ENCODE measurements at places on chromosomes 6 and 20. TPM values are rescaled to one million over a fixed set of nuclear protein-coding genes. Genes with fewer than 3 reads are reported as not detected.

GRCh38 chr20:54257071-54257816 is 49.4 kb downstream of the PFDN4 start:
- H3K27ac ChIP-seq: peak overlapping the region; percentile 90
- DNase-seq: peak; percentile 81

DNA sequence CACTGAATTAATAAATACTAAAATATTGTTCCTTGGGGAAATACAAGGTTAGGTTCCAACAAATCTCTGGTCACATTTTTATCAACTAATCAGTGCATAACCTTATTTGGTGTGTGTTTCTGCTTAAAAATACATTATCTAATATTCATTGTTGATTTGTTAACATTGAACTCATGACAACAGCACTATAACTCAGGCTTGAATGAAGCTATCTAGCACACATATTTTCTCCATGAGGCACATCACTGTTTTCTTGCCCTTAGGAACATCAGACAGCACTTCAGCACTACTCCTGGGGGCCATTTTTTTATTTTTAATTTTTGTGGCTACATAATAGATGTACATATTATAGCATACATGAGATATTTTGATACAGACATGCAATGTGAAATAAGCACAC is 277.2 kb upstream of the NT5E start:
- no peak overlapping the region for H3K27ac ChIP-seq
- DNase-seq: no peak
- no peak overlapping the region for H3K4me3 ChIP-seq
- H3K27me3 ChIP-seq: no peaks in the 10 kb centered on the region
- H3K4me1 ChIP-seq: no peaks in the 10 kb centered on the region

DNA sequence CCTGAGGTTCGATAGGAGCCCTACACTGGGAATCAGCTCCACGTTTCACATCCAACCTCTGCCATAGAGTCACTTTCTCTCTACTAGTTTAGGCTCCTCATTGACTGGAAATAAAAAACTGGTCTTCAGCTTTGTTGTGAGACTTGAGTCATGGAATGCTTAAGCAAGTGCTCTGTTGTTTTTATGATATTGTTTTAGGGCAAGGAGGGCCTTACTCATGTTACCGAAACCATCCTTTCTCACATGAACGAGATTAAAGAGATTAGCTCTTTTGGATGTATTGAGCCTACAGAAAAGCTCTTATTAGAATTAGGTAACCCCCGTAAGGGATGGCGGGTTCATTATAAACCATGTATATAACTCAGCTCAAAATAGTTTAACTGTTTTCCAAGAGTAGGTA is 6.9 kb upstream of the MOCS1 start:
- H3K27ac ChIP-seq: no peak overlapping the region
- no peak overlapping the region for H3K4me3 ChIP-seq
- H3K4me1 ChIP-seq: no peaks in the 10 kb centered on the region
- H3K27me3 ChIP-seq: peaks cover 22% of the 10 kb centered on the region
- H3K36me3 ChIP-seq: no peaks in the 10 kb centered on the region

DNA sequence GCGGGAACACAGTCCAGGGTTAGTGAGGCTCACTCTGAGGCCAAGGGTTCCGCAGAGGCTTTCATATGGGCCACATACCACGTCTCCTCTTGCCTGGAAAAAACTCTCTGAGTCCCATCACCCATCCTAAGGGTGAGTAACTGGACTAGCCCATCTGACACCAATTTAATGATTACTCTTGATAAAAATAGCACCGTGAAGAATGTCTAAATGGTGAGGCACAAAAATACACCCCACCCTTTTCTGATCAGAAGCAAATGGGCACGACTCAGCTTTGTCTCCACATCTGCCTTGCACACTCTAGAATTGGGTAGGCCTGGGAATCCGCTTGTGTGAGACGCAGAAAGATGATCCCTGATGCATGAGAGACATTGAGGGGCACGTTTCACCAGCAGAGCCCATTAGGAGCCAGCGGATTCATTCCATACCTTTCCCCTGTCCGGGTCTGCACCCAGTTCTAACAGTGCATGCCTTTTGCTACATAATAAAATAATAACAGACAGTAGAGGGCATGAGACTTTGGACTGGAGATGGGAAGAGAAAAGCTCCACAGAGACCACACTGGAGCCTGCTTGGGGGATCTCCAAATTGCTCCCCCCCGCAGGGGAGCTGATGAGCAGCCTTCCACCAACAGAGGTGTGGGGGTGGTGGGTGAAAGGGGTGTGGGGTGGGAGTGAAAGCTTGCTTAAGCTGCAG is 110.0 kb upstream of the KCNK16 start:
- no peaks in the 10 kb centered on the region for H3K4me1 ChIP-seq
- H3K4me3 ChIP-seq: no peak overlapping the region
- H3K36me3 ChIP-seq: no peaks in the 10 kb centered on the region
- no peak for DNase-seq

GRCh38 chr20:61328911-61329558 is 77.0 kb downstream of the CDH4 start:
- DNase-seq: no peak
- H3K36me3 ChIP-seq: no peaks in the 10 kb centered on the region
- peaks cover 10% of the 10 kb centered on the region for H3K27me3 ChIP-seq

- DNase-seq: no peak
- no peaks in the 10 kb centered on the region for H3K27me3 ChIP-seq
- no peak overlapping the region for H3K4me3 ChIP-seq
- H3K4me1 ChIP-seq: peaks cover 9% of the 10 kb centered on the region
- no peaks in the 10 kb centered on the region for H3K36me3 ChIP-seq
- H3K27ac ChIP-seq: no peak overlapping the region
Observed at GRCh38 chr6:64062960-64063683, 427.5 kb downstream of the PHF3 start.

DNA sequence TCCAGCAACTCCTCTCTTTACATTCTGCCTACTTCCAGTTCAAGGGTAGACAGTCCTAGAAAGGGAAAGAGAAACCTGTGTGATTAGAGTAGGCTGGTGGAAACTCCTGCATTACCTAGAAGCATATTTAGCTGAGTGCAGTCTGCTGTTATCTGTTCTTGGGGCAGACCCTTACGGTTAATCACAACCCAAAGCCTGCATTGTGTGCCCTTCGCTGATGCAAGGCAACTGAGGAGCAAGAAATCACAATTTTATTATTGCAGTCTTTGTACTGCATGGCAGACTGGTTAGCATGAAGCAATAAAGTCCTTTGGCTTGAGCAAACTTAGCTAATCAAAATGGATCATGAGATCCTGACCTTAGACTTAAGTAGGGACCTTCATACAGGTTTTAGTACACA is 1.5 kb upstream of the GOPC start:
- peaks cover 40% of the 10 kb centered on the region for H3K36me3 ChIP-seq
- H3K27me3 ChIP-seq: no peaks in the 10 kb centered on the region
- no peak overlapping the region for H3K27ac ChIP-seq
- DNase-seq: no peak
- peaks cover 19% of the 10 kb centered on the region for H3K4me1 ChIP-seq

DNA sequence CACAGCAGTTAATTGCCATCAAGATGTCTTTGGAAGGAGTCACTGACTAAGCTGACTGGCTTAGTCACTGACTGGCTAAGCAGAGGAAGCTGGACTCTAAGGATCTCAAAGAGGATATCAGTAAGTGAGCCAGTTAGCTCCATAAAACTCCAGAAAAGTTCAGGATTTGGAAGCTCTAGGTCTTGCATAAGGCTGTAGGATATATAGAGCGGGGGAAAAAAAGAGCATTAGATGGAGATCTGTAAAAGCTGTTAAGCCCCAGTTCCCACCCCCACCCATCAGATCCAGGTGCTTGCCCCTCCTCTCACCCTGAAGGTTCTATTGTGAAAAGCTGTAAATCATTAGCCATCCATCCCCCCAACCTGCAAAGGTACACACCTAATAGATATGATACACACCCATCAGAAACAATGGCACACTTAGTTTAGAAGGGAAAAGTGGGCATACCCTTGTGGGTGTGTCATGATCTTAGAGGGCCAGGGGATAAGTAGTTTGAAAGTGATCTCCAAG is 32.2 kb downstream of the CARMIL1 start:
- peak overlapping the region; percentile 54 for H3K4me3 ChIP-seq

- H3K4me3 ChIP-seq: no peak overlapping the region
- no peaks in the 10 kb centered on the region for H3K27me3 ChIP-seq
- H3K4me1 ChIP-seq: peaks cover 12% of the 10 kb centered on the region
- H3K27ac ChIP-seq: no peak overlapping the region
Observed at GRCh38 chr6:138800377-138801150, 4.7 kb downstream of the ECT2L start.

GRCh38 chr6:101011186-101011585 is 130.1 kb upstream of the ASCC3 start:
- no peak overlapping the region for H3K27ac ChIP-seq
- peak; percentile 40 for DNase-seq
- no peaks in the 10 kb centered on the region for H3K36me3 ChIP-seq
- no peaks in the 10 kb centered on the region for H3K4me1 ChIP-seq

DNA sequence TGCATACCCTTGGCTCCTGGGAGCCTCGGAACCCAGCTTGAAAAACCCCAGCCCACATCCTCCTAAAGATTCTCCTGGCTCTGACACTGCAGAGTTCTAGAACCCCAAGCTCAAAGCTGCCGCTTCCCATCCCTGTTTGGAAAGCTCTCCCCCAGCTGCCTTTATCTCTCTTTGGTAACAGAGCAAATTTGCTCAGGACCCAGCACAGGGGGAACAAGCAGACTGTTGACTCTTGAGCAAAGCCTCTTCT is 38.9 kb downstream of the HNF4A start:
- peaks cover 9% of the 10 kb centered on the region for H3K36me3 ChIP-seq
- no peak overlapping the region for H3K27ac ChIP-seq
- no peaks in the 10 kb centered on the region for H3K27me3 ChIP-seq
- H3K4me3 ChIP-seq: no peak overlapping the region
- DNase-seq: no peak

DNA sequence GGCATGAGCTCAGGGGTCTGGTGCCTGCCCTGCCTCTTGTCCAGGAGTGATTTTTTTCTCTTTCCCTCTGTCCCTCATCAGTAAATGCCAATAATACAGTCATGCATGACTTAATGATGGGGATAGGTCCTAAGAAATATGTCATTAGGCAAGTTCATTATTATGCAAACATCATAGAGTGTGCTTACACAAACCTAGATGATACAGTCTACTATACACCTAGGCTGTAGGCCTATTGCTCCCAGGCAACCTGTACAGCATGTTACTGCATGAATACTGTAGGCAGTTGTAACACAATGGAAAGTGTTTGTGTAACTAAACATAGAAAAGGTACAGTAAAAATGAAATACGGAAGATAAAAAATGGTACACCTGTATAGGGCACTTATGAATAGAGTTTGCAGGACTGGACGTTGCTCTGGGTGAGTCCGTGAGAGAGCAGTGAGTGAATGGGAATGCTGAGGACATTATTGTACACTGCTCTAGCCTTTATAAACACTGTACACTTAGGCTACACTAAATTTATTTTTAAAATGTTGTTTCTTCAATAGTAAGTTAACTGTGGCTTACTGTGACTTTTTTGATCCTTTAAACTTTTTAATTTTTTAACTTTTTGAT is 22.1 kb downstream of the PBOV1 start:
- H3K4me3 ChIP-seq: no peak overlapping the region
- no peak for DNase-seq
- no peaks in the 10 kb centered on the region for H3K36me3 ChIP-seq
- H3K27me3 ChIP-seq: no peaks in the 10 kb centered on the region
- no peak overlapping the region for H3K27ac ChIP-seq

DNA sequence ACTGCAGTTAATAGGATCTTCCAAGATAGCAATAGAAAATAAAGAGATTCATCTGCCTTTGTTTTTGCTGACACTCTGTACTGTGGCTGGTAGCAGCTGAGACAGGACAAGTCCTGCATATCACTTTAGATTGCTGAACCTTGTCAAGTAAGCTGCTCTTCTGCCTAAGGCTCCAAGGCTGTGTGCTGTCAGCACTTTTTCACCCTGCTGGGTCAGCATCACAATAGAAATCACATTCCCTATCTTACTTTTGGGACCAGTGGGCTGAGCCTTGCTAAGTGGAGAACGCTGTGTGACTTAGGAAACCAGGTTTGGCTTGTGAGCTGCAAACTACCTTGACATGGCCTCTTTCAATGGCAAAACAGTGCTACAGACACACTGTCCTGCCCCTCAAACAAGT is 263.9 kb downstream of the FRK start:
- no peak for DNase-seq
- H3K4me3 ChIP-seq: no peak overlapping the region
- no peaks in the 10 kb centered on the region for H3K4me1 ChIP-seq
- H3K36me3 ChIP-seq: no peaks in the 10 kb centered on the region
- no peaks in the 10 kb centered on the region for H3K27me3 ChIP-seq
- H3K27ac ChIP-seq: no peak overlapping the region

GRCh38 chr20:38214256-38215193 is 46.0 kb downstream of the KIAA1755 start:
- H3K4me3 ChIP-seq: no peak overlapping the region
- peaks cover 16% of the 10 kb centered on the region for H3K4me1 ChIP-seq
- no peaks in the 10 kb centered on the region for H3K36me3 ChIP-seq
- no peaks in the 10 kb centered on the region for H3K27me3 ChIP-seq

DNA sequence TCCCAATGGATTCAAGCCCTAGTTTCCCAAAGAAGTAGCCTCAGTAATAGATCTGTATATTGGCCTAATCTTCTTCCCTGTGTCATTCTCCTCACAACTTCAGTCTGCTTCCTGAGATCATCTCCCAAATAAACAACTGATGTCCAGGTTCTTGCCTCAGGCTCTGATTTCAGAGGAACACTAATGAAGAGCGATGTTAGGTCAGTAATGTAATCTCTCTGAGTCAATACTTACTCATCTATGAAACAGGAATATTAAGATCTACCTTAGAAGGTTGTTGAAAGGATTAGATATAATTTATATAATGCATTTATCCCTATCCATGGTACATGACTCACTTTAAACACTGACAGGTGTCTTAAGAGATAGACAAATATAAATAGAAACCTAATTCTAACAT is 246.0 kb upstream of the FLRT3 start:
- H3K27me3 ChIP-seq: no peaks in the 10 kb centered on the region
- no peaks in the 10 kb centered on the region for H3K36me3 ChIP-seq
- no peak overlapping the region for H3K4me3 ChIP-seq
- H3K4me1 ChIP-seq: no peaks in the 10 kb centered on the region

GRCh38 chr6:10407018-10407673 is 7.7 kb downstream of the TFAP2A start:
- H3K36me3 ChIP-seq: peaks cover 99% of the 10 kb centered on the region
- H3K27me3 ChIP-seq: no peaks in the 10 kb centered on the region
- peak overlapping the region; percentile 92 for H3K4me3 ChIP-seq
- no peak for DNase-seq

OXT gene
- not detected for total RNA-seq

FRS3 gene
- total RNA-seq: 5.0 TPM

C6orf58 gene
- 0.31 TPM for total RNA-seq

HCRTR2 gene
- total RNA-seq: not detected

TMEM200A gene
- total RNA-seq: not detected

RBBP8NL gene
- 6.2 TPM for total RNA-seq

TMEM170B gene
- 2.2 TPM for total RNA-seq

TP53INP2 gene
- total RNA-seq: 5.0 TPM

PDYN gene
- total RNA-seq: not detected

FRK gene
- total RNA-seq: 21.2 TPM
